Ammon's horn (tissue), 1 donor: ENCODE measurements at places on chromosomes 11 and 22.

GRCh38 chr11:111978028-111978771 lies 41.1 kb downstream of the DIXDC1 start:
- DNase-seq: peak; percentile 94

DNA sequence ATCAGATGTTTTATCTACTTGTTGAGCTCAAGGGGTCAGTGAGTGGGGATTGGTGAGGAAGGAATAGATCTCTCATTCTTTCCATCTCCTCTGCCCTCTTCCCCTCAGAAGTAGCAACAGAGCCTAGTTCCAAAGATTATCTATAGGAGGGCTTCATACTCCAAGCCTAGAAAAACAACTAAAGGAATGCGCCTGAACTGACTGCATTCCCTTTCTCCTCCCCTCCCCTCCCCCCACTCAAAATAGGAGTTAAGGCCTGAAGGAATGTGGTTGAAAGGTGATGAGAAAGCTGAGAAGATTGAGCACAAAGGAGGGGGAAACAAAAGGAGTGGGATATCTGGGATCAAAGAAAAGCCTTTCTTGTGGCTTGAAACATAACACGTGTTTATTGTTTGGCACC lies 10.5 kb downstream of the EMSY start:
- DNase-seq: no peak

GRCh38 chr11:112322173-112322790 lies 61.6 kb upstream of the PLET1 start:
- no peak for DNase-seq

DNA sequence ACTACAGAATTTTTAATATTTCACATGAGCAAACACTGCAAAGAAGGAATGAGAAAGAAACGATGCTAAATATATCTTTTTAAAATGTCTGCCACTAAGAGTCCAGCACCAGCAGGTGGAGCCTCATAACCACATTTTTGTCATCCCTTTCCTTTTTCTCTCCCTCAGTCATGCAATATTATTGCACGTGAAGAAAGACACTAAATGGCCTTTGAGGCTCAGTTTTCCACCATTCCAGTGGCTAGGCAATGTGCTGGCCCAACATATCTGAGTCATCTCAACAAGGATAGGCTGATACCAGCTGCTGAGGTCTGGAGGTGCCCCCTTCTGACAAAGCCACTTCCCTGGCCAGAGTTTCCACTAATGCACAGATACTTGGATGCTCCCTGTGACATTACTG lies 1.8 kb downstream of the ALKBH8 start:
- DNase-seq: peak; percentile 62

- DNase-seq: no peak
Measured at GRCh38 chr22:20107951-20108756, 7.8 kb upstream of the RANBP1 start.

GRCh38 chr11:45272701-45273100 lies 13.4 kb downstream of the SYT13 start:
- no peak for DNase-seq

GRCh38 chr22:44882226-44882905 lies 127.4 kb downstream of the PHF21B start:
- DNase-seq: no peak

GRCh38 chr11:111911563-111912401 lies at the start of gene CRYAB:
TSS of gene CRYAB (minus strand) at chr11:111911770. CDS start at chr11:111911724, 46 bp downstream.
- DNase-seq: peak; percentile 96

DNA sequence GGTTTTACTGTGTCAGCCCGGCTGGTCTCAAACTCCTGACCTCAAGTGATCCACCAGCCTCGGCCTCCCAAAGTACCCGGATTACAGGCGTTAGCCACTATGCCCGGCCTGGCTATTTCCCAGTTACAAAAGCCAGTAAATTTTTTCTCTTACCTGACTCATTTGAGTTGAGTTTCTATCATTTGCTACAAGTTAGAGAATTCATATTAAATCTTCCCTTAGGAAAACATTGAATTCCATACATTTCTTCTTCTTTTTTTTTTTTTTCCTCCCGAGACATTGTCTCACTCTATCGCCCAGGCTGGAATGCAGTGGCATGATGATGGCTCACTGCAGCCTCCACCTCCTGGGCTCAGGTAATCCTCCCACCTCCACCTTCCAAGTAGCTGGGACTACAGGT lies 26.0 kb downstream of the CHEK2 start:
- no peak for DNase-seq

DNA sequence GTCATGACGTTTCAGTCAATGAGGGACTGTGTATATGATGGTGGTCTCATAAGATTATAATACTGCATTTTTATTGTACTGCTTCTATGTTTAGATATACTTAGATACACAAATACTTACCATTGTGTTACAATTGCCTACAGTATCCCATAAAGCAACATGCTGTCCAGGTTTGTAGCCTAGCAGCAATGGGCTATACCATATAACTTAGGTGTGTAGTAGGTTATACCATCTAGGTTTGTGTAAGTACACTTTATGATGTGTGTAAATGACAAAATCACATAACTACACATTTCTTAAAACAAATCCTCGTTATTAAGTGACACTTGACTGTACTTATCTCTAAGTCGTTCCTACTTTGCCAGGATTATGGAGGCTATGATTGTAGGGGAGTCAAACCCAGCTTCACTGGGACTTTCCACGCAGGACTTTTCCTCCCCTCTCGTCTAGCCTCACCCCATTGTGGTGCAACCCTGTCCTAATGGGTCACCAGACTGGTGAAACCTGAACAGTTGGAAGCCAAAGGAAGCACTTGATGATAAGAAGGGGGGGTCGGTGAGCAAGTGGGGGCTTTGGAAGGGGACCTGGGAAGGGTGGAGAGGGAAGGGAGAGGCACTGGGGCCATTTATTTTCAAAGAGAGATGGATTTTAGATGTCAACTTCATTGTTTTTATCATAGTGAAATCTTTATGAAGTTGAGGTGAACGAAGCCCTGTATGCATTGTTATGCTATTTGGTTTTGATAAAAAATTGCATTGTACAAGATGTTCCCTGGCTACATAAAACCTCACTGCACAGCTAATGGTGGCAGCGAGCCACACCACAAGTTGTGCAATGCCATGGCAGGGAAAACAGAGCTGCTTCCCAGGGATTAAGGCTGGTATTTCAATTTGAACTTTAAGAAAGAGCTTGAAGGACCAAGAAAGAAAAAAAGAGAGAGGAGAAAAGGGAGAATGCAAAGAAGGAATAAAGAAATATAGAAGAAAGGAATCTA lies 129.1 kb downstream of the EHF start:
- DNase-seq: peak; percentile 58

DNA sequence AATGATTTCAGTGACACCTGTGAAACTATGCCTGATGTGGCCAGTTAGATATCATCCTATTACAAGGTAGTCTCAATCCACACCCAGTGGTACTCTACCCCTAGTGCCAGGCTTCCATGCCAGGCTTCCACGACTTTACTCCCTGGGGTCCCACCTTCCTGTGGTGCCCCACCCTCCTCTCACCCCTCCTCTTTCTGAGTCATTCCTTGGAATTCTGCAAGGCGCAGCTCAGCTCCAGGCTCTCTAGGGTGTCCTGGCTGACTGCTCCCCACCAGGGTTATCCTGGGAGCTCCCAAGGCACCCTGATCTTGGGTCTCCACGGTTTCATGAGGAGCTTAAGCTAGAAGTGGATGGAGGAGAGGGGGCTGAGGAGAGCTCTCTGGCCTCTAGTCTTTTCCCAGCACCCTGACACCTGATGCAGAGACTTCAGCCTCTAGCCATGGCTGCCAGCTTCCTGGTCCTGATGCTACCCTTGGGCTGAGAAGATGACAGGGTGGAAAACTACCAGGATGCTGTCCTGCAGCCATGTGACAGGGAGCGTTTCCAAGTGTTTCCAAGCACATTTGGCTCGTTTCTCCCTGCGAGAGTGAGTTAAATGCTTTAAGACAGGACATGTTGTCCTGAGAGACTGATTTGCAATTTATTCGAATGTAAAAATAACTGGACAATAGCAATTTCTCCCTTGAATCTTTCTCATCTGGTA lies 1461.2 kb downstream of the TBC1D22A start:
- DNase-seq: peak; percentile 66
